ENCODE measurements at places on chromosomes 11 and 22.

- no peak for DNase-seq
Measured at GRCh38 chr11:111179184-111179910, 66.2 kb upstream of the POU2AF2 start.

- no peak for DNase-seq
Measured at GRCh38 chr11:36471577-36471976, 38.5 kb downstream of the TRAF6 start.

GRCh38 chr22:49106096-49106841 lies 721.4 kb downstream of the BRD1 start:
- no peak for DNase-seq

- no peak for DNase-seq
Measured at GRCh38 chr11:130197386-130198035, 37.9 kb downstream of the ST14 start.

- no peak for DNase-seq
Measured at GRCh38 chr11:120540744-120541465, 29.4 kb downstream of the GRIK4 start.

GRCh38 chr11:26572770-26573402 lies 823 bp upstream of the MUC15 start:
- DNase-seq = no peak

DNA sequence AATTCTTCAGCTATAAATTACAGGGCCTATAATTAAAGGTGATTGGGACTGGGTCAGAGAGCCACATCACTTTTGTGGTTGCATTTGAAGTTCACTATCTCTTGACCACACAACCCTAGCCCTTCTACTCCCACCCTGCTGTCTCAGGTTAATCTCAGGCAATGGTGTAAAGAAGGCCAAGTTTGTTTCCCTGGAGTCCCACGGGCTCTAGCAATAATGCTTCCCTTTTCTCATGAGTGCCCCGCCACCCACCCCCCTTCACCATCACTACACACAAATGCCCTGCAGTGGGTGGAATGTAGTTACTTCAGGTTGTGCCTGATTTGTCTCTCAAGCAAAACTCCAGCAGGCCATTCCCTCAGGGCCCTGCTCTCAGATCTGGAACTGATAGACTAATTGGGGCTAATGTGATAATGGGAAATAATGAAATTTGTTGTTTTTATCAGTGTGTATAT lies 1.8 kb upstream of the EHF start:
- DNase-seq = no peak

GRCh38 chr11:69915501-69916250 lies 96.5 kb upstream of the FGF3 start:
- DNase-seq = no peak

DNA sequence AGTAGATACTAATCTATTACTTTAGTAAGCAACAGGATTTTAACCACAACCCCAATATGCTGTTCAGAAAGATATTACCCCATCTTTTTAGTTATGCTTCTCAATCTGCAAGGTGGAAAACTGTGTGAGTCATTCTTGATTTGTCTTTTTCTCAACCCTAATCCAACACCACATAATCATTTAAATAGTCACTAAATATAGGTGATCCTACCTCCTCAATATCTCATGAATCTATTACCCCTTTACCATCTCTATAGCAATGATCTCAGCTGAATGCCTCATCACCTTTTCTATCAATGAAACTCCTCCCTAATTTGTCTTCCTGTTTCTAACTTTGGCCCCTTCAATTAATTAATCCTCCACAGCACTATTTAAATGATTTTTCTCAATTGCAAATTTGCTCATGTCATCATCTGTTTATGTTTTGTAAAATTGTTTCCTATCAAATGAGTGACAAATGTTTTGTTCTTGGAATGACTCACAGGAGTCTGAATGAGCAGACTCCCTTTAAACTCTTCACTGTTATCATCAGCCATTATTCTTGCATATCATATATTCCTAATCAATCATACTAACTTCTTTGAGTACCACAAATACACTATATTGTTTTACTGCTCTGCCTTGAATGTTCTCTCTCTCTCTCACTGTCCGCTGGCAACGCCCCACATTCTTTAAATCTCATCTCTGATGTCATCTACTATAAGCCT lies 26.1 kb downstream of the SNX19 start:
- no peak for DNase-seq

GRCh38 chr11:119024430-119025098 lies 6.0 kb downstream of the TRAPPC4 start:
- no peak for DNase-seq

- no peak for DNase-seq
Measured at GRCh38 chr22:36369004-36369921, 18.5 kb downstream of the MYH9 start.

- DNase-seq = no peak
Measured at GRCh38 chr22:32395107-32395506, 16.9 kb downstream of the RTCB start.

- no peak for DNase-seq
Measured at GRCh38 chr11:133360860-133361688, 171.2 kb downstream of the OPCML start.

DNA sequence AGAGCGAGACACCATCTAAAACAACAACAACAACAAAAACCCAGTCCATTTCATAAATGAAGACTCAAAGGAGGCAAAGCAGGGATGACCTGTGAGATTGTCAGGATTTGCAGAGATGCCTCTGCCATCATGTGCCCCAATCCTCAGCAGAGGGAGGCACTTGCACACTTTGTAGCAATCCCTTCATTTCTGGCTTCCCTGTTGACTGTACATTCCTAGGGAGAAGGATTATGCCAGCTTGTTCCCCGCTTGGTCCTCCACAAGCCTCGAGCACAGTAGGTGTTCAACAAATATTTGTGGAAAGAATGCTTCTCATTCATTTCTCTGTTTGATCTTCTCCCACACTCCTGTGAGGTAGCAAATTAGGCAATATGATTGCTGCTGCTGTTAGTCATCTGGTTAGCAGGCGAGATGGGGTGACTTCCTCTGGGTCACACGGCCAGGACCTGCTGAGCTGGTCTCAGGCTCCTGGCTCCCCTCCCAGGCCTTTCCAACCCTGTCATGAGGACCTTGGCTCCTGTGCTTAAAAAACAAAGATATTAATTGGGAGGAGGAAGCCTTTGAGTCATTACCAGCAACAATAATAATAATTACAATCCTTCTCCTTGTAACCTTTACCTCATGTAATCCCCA lies 34.1 kb downstream of the LIF start:
- DNase-seq = no peak

GRCh38 chr11:116857316-116857715 lies 19.9 kb upstream of the APOA1 start:
- DNase-seq = no peak

DNA sequence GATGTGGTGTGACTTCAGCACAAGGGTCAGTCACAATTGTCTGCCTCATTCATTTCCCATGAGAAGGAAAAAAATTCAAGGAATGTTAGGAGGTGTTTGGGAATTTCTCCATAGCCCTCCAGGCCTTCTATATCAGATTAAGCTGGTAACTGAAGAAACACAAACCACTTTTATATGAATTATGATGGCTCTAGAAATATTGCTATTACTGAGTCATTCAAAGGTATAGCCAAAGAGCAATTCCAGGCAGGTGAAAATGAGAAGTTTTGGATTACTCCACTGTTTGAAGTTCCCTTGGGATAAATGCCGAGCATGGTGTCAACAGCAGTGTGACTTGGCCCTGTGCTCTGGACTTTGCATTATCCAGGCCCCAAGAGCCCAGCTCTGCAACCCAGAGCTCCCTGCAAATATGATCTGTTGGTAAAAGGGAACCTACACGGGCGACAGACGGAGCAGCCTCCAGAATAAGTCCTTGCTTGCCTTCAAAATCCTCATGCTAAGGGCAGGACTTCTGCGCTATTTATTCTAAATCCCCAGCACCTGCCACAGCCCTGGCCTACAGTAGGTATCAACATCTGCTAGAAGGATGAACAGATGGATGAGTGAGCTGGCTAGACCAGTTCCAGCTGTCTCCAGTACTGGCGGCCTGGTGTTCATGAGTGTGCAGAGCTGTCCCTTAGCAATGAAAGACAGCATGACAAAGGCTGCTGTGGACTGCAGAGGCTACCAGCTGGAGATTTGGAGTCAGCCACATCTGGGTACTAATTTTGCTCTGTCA lies 67.5 kb upstream of the ZBED5 start:
- no peak for DNase-seq

- no peak for DNase-seq
Measured at GRCh38 chr11:47185305-47186075, 744 bp downstream of the PACSIN3 start.

DNA sequence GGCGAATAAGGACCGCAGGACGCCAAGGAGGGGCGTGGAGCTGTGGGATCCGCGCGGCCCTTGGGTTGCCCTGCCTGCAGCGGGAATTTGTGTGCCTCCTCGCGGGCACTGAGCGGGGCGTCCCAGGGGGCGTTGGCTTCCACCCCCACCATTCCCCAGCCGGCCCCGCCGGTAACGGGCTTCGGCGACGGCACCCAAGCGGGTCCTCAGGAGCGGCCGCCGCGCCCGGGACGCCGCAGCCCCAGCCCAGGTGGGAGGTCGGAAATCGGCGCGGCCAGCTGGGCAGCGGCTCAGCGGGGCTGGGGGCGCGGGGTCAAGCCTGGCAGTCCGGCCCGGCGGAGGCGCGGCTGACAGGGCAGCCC lies 320 bp downstream of the CLTCL1 start:
- peak; percentile 4 for DNase-seq

GRCh38 chr11:30344085-30344484 lies 21.2 kb downstream of the ARL14EP start:
- no peak for DNase-seq

GRCh38 chr11:31809857-31810778 lies 1.0 kb downstream of the PAX6 start:
- DNase-seq = no peak

DNA sequence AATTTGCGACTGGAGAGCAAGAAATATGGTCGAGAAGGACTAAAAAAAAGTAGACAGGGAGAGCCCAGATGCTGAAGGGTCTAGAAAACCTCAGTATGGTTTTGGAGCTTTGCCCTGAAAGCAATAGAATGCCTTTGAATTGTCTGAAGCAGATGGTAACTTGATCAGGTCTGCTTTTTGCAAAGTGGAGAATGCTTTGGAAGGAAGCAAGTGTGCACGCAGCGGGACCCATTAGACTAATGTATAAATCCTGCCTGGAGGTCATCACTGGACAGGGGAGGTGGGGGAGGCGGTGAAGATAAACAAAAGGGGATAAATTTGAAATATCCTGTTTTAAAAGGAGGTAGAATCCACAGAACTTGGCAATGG lies 757 bp upstream of the HINFP start:
- DNase-seq = no peak

DNA sequence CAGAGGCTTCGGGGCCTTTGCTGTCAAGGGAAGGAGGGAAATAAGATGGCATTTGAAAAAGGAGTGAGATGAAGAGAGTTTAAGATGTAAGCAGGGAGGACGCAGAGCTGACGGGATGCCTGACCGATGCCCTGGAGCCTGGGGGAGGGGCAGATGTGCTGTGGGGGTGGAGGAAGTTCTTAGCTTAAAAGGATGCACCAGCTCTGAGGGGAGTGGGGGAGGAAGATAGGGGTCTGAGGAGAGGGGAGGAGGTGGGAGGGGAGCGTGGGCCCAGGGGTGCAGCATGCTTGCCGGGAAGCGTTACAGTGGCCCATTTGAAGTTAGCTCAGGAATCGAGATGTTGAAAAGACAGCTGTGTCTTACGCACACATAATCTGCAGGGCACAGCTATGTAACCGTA lies 56.3 kb downstream of the RPS6KA4 start:
- DNase-seq = no peak

DNA sequence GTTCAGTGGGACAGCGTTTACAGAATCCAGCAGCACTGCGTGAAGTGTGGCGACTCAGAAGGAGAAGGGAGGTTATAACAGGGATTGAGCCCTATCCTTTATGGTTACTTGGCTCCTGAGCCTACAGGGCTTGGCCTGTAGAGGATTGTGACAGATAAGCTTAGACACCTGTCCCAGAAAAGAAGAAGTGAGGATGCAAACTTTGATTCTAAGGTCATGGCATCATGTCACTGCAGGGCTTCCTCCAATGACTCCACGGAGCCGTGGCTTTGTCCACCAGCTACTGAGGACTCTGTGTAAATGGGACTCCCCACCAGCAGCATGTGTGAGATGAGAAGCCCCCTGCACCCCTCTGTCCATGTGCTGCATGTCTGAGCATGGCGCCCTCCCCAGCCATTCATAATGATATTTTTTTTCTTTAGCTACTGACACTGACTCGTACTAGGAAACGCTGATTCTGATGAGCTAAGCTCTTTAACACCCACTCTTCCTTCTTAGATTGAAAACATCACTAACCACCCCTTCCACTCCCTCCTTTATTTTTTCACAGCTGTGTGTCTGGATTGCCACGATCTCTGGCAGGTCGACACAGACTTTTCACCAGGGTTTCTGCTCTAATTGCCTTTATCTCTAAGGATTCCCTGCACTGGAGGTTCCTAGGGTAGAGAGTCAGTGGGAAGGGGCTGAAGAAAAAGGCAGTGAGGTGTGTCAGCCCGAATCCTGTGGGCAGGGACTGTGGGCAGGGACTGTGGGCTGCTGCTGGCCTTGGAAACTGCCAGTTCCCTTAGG lies 65.5 kb upstream of the TTC12 start:
- DNase-seq = no peak

DNA sequence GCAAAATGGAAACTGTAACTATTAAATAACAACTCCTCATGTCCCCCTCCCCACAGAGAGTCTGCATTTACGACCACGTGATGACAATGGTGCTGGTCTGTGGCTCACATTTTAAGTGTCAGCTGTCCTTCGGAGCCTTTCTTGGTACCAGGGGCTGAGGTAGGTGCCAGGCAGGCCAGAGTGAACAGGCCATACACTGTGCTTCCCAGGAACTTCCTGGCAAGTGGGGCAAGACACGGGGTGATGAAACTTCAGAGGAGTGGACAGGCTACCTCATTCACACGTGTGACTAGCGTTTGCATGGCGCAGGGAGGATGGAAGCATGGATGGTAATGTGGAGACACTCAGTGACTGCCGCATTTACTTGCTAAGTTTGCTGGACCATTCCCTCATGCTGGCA lies 10.4 kb upstream of the YPEL1 start:
- no peak for DNase-seq

DNA sequence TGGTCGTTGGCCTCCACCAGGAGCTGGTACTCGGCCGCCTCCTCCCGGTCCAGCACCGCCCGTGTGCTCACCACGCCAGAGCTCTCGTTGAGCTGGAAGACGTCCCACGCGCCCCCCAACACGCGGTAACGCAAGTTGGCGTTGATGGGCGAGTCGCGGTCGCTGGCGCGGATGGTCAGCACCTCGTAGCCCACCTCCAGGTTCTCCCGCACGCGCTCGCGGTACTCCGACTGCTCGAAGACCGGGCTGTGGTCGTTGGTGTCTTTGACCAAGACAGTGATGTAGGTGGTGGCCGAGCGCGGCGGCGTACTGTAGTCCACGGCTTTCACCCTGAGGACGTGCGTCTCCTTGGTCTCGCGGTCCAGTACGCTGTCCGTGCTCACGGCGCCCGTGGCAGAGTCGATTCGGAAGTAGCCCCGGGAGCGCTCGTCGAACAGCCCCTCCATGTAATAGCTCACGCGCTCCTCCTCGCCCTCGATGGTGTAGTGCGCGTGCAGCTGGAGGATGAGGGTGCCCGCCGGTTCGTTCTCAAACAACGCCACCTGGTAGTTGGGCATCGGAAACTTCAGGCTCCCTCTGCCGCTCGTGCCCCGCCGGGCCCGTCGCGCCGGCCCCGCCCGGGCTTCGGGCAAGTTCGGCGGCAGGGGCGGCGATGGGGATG lies 1.4 kb downstream of the CELSR1 start:
- DNase-seq = no peak
